Stimulated activated CD8-positive, alpha-beta memory T cell treated with anti-CD3 and anti-CD28 coated beads, Interleukin-4, amount 100 ng/mL, for 1 hour (primary cell): ENCODE measurements at places on chromosomes 3 and 15.
A peak's percentile ranks its signal among the peaks of the same experiment; 100 is the strongest.

GRCh38 chr3:30435861-30436331 lies 170.5 kb upstream of the TGFBR2 start:
- DNase-seq: no peak

DNA sequence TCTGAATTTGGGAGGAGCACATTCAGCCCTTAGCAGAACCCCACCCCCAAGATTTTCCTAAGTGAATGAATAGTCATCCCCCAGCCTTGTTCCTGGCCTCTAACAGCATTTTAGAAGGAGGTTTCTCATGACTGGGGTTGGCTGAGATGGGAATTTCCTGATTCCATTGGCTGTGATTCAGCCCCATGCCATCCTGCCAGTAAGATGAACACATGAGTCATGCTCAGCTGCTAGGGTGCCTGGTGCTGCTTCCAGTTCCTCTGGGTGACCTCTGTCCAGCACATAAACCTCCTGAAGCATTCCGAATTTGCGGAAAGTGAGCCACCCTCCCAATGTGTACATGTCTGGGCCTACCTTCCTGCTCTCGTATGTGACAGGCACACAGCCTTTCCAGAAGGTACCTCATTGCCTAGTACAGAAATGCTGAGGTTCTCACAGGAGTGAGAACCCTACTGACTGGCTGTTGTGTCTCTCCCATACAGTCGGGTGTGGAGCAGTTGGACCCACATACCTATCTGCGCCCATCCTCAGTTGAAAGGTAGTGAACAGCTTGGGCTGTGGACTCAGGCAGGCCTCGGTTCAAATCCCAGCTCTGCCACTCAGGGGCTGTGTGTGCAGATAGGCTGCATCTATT lies 91.7 kb downstream of the APBA2 start:
- no peak for DNase-seq

- DNase-seq: no peak
Measured at GRCh38 chr15:48887144-48887543, 9.2 kb downstream of the EID1 start.

DNA sequence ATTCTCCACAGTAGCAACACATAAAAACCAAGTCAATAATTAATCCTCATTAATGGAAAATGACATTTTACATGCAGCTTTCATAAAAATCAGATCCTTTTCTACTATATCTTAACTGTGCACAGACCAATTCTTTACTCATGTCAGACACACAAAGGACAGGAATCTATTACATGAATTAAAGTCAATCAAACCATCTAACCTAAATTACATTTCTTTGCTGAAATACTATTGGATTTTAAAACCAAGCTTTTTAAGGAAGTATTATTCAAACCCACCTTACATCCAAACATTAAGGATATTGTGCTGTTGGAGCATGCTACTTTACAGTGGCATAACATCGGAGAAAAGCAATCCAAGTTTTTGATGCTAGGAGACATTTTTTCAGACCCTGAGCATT lies 72.8 kb downstream of the DLG1 start:
- no peak for DNase-seq

DNA sequence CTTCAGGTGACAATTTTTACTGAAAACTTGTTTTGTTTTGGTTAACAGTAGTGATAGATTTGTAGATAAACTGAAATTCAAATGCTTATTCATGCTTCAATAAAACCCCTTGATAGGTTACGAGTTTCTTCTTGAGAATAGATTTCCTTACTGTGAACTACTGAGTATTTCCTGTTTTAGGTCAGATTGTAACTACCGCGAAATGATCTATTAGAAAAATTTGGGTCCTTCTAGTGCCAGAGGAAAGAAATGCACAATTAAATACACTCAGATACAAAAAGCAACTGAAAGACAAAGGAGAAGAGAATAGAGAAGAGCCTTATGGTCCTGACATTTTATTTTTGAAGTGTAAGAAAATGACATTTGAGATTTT lies 251.7 kb upstream of the TBL1XR1 start:
- DNase-seq: no peak

DNA sequence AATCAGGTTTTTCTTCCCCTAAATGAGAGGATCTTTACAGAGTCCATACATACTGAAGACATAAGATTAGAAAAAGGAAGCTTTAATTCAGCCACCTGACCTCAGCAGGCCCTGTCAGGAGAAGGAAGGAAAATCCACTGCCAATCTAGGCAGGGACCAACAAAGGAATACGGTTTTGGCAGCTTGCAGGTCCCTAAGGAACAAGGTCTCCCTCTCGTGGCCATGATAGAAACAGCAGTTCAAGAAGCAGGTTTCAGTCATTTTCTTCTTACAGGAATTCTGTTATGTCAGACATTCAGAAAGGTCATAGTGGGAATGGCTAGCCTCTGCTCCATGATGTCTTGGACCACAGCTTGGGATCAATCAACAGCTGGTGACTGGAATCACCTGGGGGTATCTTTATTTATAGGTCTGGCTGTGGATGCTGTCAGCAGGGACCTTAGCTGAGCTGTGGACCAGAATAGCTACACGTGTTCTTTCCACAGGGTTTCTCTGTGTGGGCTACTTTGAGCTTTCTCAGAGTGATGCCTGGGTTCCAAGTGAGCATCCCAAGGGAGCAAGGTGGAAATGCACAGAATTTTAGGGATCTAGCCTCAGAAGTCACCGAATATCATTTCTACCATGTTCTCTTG lies 9.4 kb upstream of the CMSS1 start:
- DNase-seq: peak; percentile 10

- DNase-seq: no peak
Measured at GRCh38 chr3:72176537-72177041, 391.6 kb upstream of the PROK2 start.

DNA sequence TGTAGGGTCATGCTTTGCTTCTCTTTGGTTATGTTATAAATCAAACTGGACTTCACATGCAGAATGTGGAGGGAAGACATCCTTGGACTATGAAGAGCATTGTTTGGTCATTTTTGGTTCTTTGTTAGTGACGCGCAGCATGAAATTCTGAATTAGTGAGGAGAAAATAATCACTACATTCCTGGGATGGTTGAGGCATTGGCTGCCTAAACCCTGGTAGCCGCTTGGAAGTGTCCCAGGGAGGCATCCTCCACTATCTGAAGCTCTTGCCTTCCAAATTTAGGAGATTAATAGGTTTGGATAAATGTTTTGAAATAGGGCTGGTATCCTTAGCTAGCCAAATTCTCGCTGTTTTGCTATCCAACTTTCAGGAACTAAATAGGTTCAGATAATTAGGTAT lies 96.2 kb downstream of the CLSTN2 start:
- DNase-seq: no peak

GRCh38 chr3:148991219-148992026 lies at the start of gene GYG1:
Gene GYG1 (plus strand): TSS chr3:148991540. CDS start chr3:148991641, 101 bp downstream.
- peak; percentile 51 for DNase-seq

DNA sequence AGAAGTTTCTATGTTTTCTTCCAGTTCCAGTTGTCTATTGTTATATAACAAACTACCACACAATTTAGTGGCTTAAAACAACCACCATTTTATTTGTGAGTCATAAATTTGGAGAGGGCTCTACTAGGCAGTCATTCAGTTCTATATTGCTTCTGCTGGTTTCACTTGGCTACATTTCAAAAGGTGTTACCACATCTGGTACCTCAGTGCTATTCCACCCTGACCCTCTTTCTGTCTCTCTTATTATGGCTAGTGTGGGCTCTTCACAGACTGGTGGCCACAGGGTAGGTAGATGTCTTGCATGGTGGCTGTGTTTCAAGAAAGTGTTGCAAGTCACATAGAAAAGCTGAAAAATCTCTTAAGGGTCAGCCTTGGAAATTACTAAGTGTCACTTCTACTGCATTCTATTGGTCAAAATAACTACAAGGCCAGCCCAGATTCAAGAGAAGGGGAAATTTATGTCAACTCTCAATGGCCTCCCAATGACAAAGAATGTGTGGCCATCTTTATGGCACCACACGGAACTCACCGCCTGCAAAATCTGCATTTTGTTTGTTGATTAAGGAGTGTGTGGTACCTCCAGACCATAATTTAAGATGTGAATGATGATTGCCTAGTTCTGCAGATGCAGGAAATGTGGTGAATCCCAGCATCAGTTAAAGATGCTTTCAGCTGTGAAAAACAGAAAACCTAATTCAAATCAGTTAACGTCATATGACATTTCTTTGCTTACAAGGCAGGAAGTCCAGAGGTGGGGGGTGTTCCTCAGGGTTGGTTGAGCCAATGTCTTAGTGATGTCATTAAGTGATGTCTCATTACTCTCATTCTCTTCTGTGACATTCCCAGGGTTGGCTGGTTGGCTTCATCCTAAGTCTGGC lies 105.8 kb upstream of the RASGRP1 start:
- peak; percentile 50 for DNase-seq

DNA sequence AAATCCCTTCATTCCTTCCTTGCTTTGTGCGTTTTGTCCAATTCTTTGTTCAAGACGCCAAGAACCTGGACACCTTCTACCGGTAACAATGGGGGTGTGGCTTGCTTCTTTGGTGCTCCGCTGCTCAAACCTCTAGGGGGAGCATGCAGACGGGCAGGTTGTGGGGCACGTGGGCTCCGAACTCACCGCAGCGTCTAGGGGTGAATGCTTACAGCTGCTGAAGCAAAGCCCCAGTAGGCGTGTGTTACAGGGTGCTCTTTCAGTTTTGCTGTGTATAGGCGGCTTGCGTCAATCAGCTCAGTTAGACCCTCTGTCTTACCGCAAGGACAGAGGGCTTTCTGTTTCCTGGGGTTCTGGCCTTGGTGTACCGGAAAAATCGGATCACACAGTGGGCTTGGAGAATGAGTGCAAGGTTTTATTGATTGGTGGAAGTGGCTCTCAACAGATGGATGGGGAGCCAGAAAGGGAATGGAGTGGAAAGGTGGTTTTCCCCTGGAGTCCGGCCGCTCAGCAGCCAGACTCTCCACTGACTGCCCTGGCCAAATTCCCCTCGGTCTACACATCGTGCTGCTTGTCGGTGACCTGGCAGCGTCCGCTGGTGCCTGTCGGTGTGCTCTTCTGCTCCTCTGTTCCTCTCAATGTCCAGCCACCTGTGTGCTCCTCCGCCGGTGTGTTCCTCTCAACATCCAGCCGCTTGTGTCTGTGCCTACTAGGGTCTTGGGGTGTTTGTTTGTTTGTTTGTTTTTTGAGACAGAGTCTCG lies 1.2 kb upstream of the LRRC34 start:
- peak; percentile 49 for DNase-seq

GRCh38 chr15:20356444-20356910 lies 185.1 kb downstream of the GOLGA6L6 start:
- DNase-seq: peak; percentile 76

- DNase-seq: no peak
Measured at GRCh38 chr15:66905954-66906353, 159.4 kb upstream of the SMAD3 start.

DNA sequence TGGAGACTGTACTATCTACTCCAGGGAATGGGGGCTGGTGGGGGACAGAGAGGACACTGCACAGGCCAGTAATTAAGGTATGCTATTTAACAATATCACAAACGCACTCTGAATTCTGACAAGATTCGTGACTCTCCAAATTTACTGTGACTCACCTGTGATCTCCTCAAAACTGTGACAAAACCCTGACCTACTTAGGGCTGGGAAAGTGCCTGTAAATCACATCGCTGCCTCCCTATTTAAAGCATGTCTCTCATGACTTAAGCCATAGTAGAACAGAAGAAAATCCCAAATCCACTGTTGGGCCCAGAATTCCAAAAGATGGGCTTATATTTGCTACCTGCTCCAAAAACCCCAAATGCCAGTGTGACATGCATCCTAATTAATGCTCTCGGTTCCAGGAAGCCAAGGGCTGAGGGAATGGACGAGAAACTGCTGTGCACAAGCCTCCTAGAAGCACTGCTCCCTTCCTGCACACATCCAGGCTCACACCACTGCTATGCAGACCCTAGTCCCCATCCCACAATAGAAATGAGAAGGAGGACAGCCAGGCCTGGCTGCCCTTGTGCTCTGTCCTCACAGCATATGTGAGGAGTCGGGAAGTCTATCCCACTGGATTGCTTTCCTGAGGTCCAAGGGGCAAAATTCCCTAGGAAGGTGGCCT lies 187.7 kb upstream of the CHRNA7 start:
- no peak for DNase-seq

DNA sequence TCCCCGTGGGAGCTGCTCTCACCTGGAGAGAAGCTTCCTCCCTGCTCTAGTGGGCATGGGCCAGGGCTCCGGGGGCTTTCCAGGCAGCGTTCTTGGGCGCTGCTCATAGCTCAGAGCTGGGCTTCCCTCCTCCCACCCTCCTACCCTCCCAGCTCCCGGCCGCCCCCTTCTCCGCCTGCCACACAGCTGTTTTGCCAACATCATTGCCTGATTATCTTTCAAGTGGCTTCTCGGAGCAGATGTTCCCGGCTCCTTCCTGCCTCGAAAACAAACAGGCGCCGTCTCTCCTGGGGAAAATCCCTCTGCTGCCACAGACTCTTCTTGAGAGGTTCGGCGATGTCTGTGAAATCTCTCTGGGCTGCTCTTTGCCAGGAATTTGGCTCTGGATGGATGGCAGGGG lies 195.6 kb downstream of the RPLP1 start:
- DNase-seq: no peak

- no peak for DNase-seq
Measured at GRCh38 chr3:183359036-183359435, 69.4 kb downstream of the MCF2L2 start.

GRCh38 chr15:42045211-42045615 lies 24.4 kb upstream of the PLA2G4E start:
- no peak for DNase-seq

GRCh38 chr3:15265655-15266509 lies 59.8 kb downstream of the CAPN7 start:
- no peak for DNase-seq

GRCh38 chr15:65285291-65286068 lies 1.2 kb downstream of the PARP16 start:
- DNase-seq: no peak

DNA sequence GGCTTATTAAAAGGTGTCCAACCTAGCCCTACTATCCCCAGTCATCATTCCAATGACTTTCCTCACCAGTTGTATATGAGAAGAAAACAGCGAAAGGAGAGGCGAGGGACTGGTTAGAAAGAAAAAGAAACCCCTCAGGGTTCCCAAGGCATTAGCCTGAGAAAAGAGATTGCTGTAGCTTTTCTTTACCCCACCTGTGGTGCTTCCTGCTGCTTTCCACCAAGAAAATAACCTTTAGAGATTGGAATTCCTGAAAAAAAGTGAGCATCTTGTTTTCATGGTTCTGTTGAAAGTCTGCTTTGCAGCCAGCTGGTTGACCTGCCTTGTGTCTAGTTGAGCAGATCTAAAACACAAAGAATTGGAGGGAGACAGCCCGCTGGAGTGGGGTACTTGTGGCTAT lies 196.4 kb downstream of the CADPS start:
- DNase-seq: no peak

- DNase-seq: peak; percentile 10
Measured at GRCh38 chr15:85380812-85381642, 624 bp downstream of the AKAP13 start.

DNA sequence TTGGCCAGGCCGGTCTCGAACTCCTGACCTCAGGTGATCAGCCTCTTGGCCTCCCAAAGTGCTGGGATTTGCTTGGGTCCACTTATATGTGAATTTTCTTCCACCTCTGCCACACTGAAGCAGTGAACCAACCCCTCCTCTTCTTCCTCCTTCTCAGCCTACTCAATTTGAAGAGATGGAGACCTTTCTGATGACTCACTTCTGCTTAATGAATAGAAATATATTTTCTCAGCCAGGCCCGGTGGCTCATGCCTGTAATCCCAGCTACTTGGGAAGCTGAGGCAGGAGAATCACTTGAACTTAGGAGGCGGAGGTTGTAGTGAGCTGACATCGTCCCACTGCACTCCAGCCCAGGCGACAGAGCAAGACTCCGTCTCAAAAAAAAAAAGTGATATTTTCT lies 46.8 kb upstream of the GATM start:
- no peak for DNase-seq

- no peak for DNase-seq
Measured at GRCh38 chr3:129602730-129603560, 3.5 kb downstream of the PLXND1 start.

- no peak for DNase-seq
Measured at GRCh38 chr3:129482721-129483120, 42.7 kb downstream of the IFT122 start.
